NCI-H2107 (cell line): ENCODE measurements at places on chromosomes 11 and 22.

DNA sequence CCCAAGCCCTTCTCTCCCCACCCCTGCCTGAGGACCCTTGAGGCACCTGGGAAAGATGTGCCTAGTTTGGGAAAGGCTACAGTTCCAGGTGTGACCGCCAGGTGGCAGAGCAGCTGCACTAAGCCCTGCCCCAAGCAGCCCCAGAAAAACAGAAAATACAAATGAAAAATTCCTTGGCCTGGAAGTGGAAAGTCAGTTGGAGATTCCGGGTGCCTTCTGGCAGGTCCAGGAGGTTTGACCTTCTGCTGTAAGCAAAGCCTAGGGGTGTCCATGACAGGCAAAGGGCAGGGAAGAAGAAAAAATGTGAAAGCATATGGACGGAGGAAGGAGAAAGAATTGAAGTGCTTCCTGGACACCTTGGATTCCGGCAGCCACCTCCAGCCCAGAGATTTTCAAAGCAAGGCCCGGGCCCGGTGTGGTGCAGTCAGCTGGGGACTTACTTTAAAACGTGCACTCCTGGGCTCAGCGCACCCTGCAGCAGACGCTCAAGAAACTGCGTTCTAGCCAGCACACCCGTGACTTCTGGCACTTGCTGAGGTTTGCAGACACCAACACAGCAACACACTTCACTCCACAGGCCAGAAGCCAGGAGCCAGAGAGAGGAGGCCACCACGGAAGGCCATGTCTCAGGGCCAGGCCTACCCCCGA is 37.3 kb upstream of the SLC22A12 start:
- DNase-seq, result peak; percentile 17

- no peak for DNase-seq
Observed at GRCh38 chr22:33779243-33779642, 141.0 kb downstream of the LARGE1 start.

DNA sequence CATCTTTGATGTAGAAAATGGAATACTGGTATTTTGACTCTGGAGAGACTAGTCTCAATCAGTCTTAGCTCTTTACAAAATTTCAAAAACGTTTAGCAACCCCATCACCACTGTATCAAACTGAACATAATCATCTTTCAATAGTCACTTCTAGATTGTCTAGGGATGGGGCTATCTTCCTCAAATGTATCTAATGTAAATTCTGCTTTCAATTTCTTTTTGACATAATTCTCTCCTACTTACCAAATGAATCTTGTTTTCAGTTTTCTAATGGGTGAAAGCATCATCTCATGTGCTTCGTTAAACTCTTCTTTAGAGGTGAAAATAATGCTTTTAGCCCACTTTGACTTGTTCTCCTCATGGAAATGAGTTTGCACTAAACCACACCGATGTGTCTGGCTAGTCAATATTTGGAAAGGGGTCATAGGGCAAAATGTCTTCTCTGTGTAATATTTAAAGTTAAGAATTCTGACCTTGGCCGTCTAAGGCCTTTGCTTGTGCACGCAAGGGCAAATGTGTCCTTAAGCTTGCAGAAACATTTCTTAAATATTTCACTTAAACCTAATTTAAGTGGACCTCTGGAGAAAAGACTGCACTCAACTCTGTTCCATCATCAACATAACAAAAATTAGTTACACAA is 5.2 kb downstream of the SIK3 start:
- DNase-seq, result no peak

GRCh38 chr11:3709977-3710376 is 38.8 kb upstream of the CHRNA10 start:
- peak; percentile 66 for DNase-seq

GRCh38 chr11:31106326-31106725 is 263.2 kb downstream of the DCDC1 start:
- DNase-seq, result no peak

GRCh38 chr11:34904421-34904955 is 11.7 kb downstream of the APIP start:
- DNase-seq, result no peak

GRCh38 chr11:72838691-72839305 is 24.6 kb downstream of the ATG16L2 start:
- DNase-seq, result no peak

- no peak for DNase-seq
Observed at GRCh38 chr22:47750086-47750485, 987.6 kb downstream of the TBC1D22A start.

DNA sequence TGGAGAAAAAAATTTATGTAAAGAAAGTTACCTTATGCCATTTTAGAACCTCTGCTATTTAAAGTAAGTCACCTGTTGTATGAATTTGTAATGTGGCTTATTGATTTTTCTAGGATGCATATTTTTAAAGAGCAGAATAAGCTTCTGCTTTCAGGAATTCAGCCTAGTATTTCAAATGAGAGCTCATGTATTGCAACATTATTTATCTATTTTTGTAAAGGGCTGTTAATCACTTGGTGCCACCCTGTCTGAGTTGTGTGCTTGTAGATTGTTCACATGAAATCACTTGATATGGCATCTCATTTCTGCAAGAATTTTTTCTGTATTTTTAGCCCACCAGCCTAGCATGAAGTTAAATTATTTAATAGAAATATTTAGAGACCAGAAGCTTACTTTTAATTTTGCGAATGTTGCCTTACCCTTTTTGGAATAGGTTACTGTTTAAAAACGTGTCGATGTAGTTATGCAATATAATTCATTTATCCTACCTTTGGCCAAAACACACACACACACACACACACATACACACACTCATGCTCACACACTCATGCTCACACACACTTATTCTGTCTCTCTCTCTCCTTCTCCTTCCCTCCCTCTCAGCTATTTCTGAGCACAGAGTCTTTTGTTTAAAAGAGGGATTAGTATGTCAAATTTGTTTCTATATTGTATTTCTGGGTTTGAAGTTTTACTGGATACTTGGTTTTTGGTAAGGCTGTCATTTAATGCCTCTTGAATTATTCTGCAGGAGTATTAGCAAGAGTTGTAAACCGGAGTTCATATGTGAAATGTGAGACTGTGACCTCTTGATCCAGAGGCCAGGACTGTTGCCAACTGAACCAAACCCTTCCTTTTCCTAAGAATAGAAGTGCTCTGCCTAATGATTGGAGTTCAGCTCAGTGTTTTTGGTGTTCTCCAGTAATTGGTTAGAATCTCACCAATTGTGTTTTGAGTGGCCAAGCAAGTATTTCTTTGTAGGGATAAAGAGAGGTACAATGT is 34.4 kb downstream of the YAP1 start:
- no peak for DNase-seq

DNA sequence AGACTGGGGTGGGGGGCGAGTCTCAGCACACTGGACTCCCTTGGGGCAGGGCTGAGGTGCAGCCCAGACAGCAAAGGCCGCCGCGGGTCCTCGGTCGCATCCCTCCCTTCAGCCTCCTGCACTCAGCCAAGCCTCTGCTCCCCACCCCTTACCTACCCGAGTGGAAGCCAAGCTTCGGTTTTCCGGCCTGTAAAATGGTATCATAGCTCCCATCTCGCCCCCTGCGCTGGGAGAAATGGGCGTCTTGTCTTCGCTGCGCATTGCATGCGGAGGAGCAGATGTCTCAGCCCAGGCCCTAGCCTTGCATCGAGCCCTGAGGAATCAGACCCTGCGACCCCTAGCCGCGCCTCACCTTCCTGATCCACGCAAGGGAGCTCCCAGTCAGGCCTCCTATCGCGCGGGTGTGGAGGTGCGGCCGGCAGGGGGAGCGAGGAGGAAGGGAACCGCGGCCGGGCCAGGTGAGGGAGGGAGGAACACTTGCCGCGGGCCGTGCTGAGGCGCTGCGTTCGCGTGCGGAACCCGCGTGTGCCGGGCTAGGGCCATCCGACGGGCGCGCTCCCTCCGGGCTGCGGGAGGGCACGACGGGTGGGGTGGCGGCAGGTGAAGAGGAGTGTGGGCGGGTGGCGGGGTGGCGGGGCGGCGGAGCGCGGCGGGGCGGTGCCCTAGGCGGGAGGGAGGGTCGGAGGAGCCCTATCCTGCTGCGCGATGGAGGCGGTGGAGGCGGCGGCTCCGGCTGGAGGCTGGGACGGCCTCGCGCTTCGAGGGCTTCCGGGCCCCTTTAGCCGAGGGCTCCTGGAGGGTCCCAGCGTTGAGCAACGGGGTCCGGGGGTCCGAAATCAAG is 4.1 kb upstream of the TBX1 start:
- DNase-seq, result peak; percentile 22

GRCh38 chr11:96185220-96185768 is 157.7 kb downstream of the MAML2 start:
- no peak for DNase-seq

DNA sequence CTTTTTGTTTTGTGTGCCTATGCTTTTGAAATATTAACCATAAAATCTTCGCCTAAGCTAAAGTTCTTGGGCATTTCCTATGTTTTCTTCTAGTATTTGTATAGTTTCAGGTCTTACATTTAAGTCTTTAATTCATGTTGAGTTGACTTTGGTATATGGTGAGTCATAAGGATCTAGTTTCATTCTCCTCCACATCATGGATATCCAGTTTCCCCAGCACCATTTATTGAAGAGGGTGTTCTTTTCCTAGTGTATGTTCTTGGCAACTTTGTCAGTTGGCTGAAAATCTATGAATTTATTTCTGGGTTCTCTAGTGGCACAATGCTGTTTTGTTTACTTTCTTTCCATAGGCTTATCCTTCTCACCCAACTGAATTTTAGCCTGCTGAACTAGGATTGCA is 49.0 kb downstream of the CTSC start:
- peak; percentile 10 for DNase-seq

DNA sequence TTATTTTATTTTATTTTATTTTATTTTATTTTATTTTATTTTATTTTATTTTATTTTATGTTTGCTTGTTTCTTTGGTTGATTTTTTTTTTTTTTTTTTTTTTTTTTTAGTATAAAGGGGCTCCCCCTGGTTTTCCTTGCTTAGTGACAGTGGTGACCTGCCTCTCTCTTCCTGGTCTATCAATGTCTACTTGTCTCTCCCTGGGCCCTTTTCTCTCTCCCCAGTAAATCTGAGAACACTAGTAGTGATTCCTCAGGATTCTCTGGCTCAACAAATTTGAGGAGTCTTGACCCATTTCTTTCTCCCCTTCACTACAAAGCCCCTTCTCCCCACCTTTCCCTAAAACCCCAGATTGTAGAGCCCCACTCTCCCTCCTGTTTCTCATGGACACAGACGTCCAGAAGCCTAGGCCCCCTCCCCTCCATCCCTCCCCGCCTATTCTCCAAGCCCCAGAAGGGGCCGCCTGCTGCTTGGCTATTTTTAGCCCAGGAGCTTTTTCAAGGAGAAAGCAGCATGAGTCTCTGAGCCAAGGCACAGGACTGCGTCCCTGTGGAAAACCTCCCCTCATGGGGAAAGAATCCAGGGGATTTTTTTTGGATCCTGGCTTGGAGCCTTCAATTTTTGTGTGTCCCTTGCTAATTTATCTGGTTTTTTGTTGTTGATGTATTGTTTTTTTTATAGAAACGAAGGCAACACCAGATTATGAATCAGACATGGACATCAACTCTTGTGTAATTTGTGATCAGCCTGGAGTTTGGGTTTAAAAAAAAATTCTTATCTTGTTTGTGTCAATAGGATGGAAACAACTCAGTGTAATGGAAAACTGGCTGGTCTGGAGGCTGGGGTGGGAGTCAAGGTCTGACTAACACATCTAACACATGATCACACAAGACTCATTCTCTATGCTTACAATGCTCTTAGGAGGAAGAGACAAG is 17.5 kb upstream of the ACCSL start:
- DNase-seq, result no peak

DNA sequence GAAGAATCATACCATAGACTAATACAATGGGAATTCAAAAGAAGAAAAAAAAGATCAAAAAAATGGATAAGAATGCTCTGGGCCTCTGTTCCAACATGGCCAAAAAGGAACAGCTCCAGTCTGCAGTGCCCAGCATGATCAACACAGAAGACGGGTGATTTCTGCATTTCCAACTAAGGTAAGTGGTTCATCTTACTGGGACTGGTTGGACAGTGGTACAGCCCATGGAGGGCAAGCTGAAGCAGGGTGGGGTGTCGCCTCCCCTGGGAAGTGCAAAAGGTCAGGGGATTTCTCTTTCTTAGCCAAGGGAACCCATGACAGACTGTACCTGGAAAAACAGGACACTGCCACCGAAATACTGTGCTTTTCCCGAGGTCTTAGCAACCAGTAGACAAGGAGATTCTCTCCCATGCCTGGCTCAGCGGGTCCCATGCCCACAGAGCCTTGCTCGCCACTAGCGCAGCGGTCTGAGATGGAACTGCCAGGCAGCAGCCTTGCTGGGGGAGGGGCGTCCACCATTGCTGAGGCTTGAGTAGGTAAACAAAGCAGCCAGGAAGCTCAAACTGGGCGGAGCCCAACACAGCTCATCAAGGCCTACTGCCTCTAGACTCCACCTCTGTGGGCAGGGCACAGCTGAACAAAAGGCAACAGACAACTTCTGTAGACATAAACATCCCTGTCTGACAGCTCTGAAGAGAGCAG is 428.4 kb downstream of the MN1 start:
- no peak for DNase-seq

DNA sequence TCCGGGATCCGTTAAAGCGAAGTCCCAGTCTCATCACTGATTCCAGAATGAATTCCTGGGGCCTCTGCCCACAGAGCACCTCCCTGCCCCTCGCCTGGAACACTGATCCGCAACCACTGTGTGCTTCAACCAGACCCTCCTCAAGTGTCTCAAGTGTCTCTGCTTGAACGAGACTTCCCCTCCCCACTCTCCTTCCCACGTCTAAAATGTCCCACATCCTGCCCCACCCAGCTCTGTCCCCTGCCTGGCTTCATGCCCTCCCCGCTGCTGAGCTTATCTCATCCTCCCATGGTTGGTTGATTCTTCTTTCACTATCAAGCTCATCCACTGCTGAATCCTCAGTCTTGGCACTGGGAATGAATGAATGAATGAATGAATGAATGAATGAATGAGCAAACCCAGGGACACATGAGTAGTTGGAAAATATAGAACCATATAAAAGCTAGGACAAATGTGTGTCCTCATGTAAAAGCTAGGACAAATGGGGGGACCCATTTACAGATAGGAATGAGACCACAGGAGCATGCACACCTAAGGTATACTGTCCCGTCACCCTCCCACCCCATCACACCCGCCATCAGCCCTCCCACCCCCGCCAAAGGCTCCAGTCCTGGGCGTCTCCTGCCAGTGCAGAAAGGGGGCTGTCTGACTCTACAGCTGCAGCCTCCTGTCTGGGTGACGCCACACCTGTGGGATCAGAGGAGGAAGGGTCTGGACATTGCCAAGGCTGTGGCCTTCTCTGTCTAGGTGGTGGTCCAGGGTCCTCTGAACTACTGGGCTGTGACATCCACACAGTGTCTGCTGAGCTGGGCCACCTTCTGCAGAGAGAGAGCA is 71.4 kb upstream of the LINC01488 start:
- DNase-seq, result no peak

DNA sequence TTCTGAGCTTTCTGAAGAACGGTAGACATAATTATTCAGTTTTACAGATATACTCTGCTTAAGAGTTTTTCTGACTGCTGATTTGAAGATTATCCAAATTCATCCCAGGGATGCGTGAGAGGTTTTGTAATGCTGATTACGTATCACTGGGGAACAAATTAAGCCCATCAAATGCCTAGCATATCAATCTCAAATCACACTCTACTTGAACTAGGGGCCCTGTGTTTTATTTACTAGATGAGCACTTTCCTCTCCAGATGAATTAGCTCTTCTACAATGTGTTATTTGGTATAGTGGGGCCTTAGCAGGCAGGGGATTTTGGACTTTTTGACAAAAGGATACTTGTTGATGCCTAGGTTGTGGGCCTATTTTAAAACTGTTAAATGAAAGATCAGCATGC is 177.9 kb downstream of the JRKL start:
- DNase-seq, result no peak

GRCh38 chr11:130023204-130023603 is 20.6 kb upstream of the PRDM10 start:
- no peak for DNase-seq

GRCh38 chr11:123103326-123103980 is 41.5 kb upstream of the HSPA8 start:
- peak; percentile 20 for DNase-seq
